ENCODE measurements at places on chromosomes 7 and 10. TPM values are rescaled to one million over a fixed set of nuclear protein-coding genes. Genes with fewer than 3 reads are reported as not detected.

DNA sequence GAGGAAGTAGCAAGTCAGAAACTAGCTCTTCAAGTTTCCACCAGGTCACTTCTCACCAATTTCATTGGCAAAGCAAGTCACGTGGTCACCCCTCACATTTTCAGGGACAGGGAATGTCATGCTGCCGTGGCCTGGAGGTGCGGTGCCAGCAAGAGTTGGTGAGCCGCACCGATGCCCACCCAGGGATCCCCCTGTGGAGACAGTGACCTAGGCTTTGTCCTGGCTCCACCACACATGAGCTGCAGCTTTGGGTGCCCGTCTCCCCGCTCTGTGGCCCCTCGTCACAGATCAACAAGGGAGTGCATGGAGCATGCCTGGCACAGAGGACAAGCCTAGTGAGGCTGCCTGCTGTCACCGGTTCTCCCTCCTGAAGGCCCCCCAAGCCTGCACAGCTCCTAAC lies 226.7 kb upstream of the PPP2R2D start:
- no peaks in the 10 kb centered on the region for H3K27me3 ChIP-seq
- H3K4me3 ChIP-seq: no peak overlapping the region
- no peak overlapping the region for H3K27ac ChIP-seq
- no peaks in the 10 kb centered on the region for H3K36me3 ChIP-seq

GRCh38 chr10:102814453-102814871 lies 22.8 kb downstream of the CYP17A1 start:
- peak overlapping the region; percentile 93 for H3K27ac ChIP-seq
- H3K4me1 ChIP-seq: peaks cover 42% of the 10 kb centered on the region
- H3K4me3 ChIP-seq: no peak overlapping the region
- DNase-seq: no peak
- H3K27me3 ChIP-seq: no peaks in the 10 kb centered on the region

GRCh38 chr10:87544721-87545120 lies 40.0 kb downstream of the MINPP1 start:
- DNase-seq: no peak
- no peak overlapping the region for H3K4me3 ChIP-seq
- H3K27me3 ChIP-seq: no peaks in the 10 kb centered on the region
- H3K36me3 ChIP-seq: no peaks in the 10 kb centered on the region
- H3K27ac ChIP-seq: no peak overlapping the region

The PRKG1 gene
- total RNA-seq: 21.6 TPM

DNA sequence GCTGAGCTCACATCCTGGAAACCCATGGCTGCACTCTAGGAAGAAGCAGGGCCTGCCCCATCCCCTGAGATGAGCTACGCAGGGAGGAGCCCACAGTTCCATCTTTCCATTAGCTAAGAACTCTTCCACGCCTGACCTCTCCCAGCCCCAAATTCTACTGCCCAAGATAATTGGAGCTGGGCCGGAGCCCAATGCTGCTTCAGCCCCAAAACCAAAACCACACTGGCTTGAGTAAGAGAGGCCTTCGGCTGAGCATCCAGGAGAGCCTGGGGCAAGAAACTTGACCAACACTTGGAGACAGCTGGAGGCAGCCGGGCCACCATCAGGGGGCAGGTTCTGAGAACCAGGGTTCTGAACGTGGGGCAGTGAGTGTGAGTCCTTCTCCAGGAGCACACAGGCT lies 116.1 kb upstream of the ZMIZ1 start:
- peak overlapping the region; percentile 49 for H3K27ac ChIP-seq
- no peaks in the 10 kb centered on the region for H3K36me3 ChIP-seq
- no peak overlapping the region for H3K4me3 ChIP-seq
- no peaks in the 10 kb centered on the region for H3K27me3 ChIP-seq

The FEZF1 gene
- total RNA-seq: not detected

- no peaks in the 10 kb centered on the region for H3K36me3 ChIP-seq
- no peaks in the 10 kb centered on the region for H3K4me1 ChIP-seq
- no peak for DNase-seq
- no peak overlapping the region for H3K4me3 ChIP-seq
- H3K27me3 ChIP-seq: no peaks in the 10 kb centered on the region
Measured at GRCh38 chr7:54161621-54162020, 380.6 kb upstream of the VSTM2A start.

- H3K27ac ChIP-seq: peak within 1 kb of the TSS; percentile 98
- peaks cover 66% of the 10 kb centered on the region for H3K4me1 ChIP-seq
- DNase-seq: peak; percentile 95
- peaks cover 17% of the 10 kb centered on the region for H3K36me3 ChIP-seq
- no peaks in the 10 kb centered on the region for H3K27me3 ChIP-seq
Measured at GRCh38 chr7:99374111-99375064, at the start of gene ARPC1B. TSS of gene ARPC1B (plus strand) at chr7:99374730. CDS start at chr7:99385715, 10,985 bp downstream.

The FAM25C gene
- total RNA-seq: not detected

The FAM241B gene
- total RNA-seq: 7.7 TPM

DNA sequence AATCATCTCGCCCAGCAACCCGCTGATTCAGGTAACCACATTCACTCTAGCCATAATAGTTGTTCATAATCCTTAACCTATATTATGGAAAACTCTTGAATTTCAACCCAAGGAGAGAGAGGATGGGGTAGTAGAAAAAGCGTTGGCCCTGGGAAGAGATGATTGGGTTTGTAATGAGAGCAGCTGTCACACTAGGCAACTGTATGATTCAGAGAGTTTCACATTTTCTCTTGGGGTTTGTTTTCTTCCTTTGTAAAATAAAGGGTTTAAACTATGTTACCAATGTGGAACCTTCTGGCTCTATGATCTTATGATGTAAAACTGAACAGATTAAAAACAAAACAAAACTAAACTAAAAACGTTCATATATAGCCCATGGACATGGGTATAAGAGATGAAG lies 705.2 kb upstream of the IGFBP3 start:
- no peak overlapping the region for H3K27ac ChIP-seq
- no peaks in the 10 kb centered on the region for H3K4me1 ChIP-seq
- DNase-seq: no peak

- H3K4me3 ChIP-seq: no peak overlapping the region
- H3K4me1 ChIP-seq: no peaks in the 10 kb centered on the region
- no peak for DNase-seq
- no peaks in the 10 kb centered on the region for H3K36me3 ChIP-seq
- H3K27ac ChIP-seq: no peak overlapping the region
Measured at GRCh38 chr10:120174491-120174890, 282.0 kb downstream of the SEC23IP start.

DNA sequence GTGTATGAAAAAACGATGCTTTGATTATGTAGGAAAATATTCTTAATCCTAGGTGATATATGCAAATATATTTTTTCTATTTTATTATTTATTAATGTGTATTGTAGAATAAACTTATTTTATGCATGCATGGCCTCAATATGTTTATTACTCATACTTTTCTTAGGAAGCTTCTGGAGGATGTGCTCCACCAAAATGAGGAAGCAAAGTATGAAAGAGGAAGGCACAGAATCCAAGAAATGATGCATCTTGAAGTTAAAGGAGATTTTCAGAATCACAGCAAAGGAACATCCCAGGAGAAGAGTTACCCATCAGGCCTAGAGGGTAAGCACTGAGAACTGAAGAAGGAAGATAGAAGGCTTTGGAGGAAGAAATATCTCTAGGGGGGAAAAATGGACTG lies 35.0 kb upstream of the MRPS16 start:
- no peaks in the 10 kb centered on the region for H3K36me3 ChIP-seq
- DNase-seq: no peak
- no peak overlapping the region for H3K27ac ChIP-seq
- H3K27me3 ChIP-seq: no peaks in the 10 kb centered on the region
- no peaks in the 10 kb centered on the region for H3K4me1 ChIP-seq
- H3K4me3 ChIP-seq: no peak overlapping the region

The ACTA2 gene
- total RNA-seq: 94.3 TPM

DNA sequence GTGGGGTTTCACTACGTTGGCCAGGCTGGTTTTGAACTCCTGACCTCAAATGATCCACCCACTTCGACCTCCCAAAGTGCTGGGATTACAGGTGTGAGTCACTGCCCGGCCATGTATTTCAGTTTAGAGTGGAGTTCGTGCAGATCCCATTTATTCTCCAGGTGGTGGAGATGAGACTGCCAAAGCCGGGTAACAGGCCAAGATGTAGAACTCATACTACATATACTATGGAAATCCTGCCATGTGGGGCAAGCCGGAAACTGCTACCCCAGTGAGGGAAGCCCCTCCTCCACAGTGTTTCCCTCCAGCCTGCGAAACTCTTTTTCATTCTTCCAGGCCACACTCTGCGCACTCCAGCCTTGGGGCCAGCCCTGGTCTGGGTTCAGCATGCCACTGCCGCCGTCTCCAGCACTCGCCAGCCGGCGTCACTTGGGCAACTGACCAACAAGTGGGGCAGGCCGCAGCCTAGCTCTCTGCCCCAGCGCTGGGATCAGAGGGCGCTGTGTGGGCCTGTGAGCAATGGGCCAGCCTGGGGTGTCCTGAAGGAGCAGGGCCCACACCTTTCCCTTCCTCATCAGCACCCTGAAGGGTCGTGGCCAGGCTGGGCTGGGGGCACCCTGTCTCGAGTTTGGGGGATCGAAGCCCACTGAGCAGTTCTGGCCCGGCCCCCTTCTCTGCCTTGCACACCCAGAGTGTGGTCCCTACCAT lies 122.0 kb downstream of the TRRAP start:
- H3K36me3 ChIP-seq: peaks cover 20% of the 10 kb centered on the region
- no peak overlapping the region for H3K4me3 ChIP-seq
- no peak overlapping the region for H3K27ac ChIP-seq
- peaks cover 14% of the 10 kb centered on the region for H3K4me1 ChIP-seq
- H3K27me3 ChIP-seq: no peaks in the 10 kb centered on the region
- DNase-seq: no peak

- DNase-seq: no peak
- H3K4me1 ChIP-seq: no peaks in the 10 kb centered on the region
Measured at GRCh38 chr7:26991796-26992195, 104.0 kb downstream of the HOXA1 start.

The PDAP1 gene
- total RNA-seq: 74.3 TPM

DNA sequence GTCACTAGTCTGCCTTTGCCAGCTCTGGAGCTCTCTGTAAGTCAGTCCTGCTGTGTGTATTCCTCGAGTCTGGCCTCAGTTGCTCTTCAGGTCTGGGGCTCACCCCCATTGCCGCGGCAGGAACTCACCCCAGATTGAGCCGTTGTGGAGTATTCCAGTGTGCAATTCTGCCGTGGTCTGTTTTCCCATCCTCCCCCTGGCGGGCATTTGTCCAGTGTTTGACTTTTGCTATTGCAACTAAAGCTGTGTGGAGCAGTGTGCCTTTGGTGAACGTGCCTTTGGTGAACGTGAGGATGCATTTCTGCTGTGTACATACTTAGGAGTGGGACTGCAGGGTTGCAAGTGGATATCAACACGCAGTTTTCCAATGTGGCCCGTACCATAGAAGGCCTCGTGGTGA lies 134.5 kb downstream of the FAM53B start:
- H3K27ac ChIP-seq: no peak overlapping the region
- no peak for DNase-seq
- H3K36me3 ChIP-seq: no peaks in the 10 kb centered on the region
- peaks cover 32% of the 10 kb centered on the region for H3K4me1 ChIP-seq

DNA sequence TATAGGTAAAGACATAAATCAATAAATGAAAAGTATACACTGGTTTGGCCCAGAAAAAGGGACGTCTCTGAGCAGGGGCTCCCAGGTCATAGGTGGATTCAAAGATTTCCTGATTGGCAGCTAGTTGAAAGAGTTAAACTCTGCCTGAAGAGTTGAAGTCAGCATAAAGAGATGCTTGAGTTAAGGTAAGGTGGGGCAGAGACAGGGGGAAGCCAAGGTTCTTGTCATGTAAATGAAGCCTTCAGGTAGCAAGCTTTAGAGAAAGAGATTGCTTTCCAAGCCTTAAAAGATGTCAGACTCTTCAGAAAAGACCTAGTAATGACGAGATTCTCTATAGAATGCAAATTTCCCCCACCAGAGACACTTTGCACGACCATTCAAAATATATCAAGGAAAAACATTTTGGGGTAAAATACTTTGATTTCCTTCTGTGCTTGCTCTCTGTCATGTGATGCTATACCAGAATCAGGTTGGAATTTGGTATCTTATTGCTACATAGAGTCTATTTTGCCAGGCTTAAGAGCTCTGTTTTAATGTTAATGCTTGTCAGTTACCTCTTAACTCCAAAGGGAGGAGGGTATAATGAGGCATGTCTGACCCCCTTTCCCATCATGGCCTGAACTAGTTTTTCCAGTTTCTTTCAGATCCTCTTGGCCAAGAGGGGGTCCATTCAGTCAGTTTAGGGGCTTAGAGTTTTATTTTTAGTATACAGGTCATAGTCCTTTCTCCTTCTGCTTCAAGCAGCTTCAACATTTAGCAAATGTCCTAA lies 429.6 kb downstream of the ADRA2A start:
- no peak overlapping the region for H3K27ac ChIP-seq
- no peaks in the 10 kb centered on the region for H3K36me3 ChIP-seq
- H3K27me3 ChIP-seq: no peaks in the 10 kb centered on the region
- no peaks in the 10 kb centered on the region for H3K4me1 ChIP-seq
- no peak overlapping the region for H3K4me3 ChIP-seq

DNA sequence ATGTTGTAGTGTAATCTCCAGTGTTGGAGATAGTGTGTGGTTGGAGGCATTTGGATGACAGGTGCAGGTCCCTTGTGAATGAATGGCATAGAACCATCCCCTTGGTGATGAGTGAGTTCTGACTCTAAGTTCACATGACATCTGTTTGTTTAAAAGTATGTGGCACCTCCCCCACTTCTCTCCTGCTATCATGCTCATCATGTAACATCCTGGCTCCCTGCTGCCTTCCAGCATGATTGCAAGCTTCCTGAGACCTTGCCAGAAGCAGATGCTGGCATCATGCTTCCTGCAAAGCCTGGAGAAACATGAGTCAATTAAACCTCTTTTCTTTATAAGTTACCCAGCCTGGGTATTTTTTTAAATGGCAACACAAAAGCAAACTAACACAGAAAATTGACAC lies 499.0 kb upstream of the SEMA3D start:
- H3K4me3 ChIP-seq: no peak overlapping the region
- no peaks in the 10 kb centered on the region for H3K27me3 ChIP-seq
- no peaks in the 10 kb centered on the region for H3K4me1 ChIP-seq
- H3K27ac ChIP-seq: no peak overlapping the region
- H3K36me3 ChIP-seq: no peaks in the 10 kb centered on the region
- DNase-seq: no peak

- no peaks in the 10 kb centered on the region for H3K36me3 ChIP-seq
- peaks cover 7% of the 10 kb centered on the region for H3K4me1 ChIP-seq
- DNase-seq: no peak
- H3K4me3 ChIP-seq: no peak overlapping the region
Measured at GRCh38 chr7:91913612-91914011, 27.1 kb upstream of the AKAP9 start.

- no peak overlapping the region for H3K4me3 ChIP-seq
- H3K27me3 ChIP-seq: no peaks in the 10 kb centered on the region
- DNase-seq: no peak
- no peaks in the 10 kb centered on the region for H3K4me1 ChIP-seq
- no peak overlapping the region for H3K27ac ChIP-seq
Measured at GRCh38 chr7:156434706-156435105, 205.9 kb upstream of the RNF32 start.

The MCM10 gene
- total RNA-seq: 18.6 TPM

All from upper lobe of left lung (tissue), 6 donors.